ENCODE measurements at places on chromosomes 11 and 22.

DNA sequence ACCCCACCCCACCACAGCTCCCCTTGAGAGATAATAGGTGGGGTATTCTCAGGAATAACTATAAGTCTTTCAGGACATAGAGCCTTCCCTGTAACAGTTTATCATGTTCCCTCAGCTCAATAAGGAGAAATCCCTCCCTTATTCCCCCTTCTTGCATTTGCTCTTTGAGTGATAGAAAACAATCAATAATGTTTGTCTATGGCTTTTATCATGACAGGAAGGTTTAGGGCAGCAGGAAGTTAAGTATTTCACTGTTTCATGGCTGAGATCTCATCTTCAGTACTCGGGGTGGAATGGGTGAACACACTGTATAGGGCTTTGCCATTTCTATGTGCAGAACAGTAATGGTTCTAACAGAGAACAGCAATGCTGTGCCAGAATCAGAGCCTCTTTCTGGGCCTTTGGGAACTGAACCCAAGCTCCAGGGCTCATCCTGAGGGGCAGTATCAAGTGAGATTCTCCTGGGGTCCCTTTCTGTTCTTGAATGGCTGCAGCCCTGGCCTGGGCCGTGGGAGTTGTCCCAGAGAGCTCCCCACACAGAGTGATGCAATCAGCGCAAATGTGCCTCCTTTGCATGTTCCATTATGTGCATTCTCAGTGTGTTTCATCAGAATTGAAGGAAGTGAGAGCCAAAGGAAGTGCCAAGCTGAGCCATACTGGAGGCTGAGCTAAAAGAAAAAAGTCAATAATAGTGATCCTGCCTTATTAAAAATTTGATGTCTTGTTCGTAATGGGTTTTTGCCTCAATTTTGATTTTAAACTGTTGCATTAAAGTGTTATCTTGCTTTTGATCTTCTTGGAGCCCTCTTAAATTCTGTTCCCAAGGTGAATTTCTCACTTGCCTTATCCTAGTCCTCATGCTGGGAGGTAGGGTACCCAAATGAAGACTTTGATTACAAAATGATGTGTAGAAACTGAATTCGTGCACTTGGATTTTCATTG is 2.9 kb upstream of the CYP2R1 start:
- DNase-seq, result no peak

- DNase-seq, result no peak
Observed at GRCh38 chr22:43483669-43484068, 71.9 kb downstream of the MPPED1 start.

- no peak for DNase-seq
Observed at GRCh38 chr11:72229925-72230763, 5.6 kb downstream of the INPPL1 start.

DNA sequence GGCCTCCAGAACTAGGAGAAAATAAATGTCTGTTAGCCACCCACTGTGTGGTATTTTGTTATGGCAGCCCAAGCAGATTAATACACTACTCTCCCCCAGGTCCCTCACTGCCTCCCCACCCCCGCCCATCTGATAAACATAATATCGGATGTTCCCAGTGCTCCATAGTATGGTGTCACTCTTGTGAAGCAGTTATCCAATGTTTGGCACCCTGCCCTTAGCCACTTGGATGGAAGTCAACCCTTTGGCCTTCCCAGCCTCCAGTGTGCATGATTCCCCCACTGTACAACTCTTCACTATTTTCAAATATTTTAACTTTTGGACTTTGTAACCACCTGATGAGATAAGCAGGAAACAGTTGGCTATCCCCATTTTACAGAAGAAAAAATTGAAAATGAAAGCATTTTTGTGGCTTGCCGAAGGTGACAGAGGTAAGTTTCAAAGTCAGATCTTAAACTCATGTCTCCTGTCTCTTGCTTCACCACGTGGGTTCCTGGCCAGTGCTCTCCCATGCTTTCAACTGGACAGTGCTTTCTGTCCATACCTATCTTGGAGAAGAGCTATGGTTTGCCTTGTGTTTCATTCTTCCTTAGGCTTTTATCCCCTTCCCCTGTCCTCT is 53.2 kb downstream of the ALX4 start:
- no peak for DNase-seq

DNA sequence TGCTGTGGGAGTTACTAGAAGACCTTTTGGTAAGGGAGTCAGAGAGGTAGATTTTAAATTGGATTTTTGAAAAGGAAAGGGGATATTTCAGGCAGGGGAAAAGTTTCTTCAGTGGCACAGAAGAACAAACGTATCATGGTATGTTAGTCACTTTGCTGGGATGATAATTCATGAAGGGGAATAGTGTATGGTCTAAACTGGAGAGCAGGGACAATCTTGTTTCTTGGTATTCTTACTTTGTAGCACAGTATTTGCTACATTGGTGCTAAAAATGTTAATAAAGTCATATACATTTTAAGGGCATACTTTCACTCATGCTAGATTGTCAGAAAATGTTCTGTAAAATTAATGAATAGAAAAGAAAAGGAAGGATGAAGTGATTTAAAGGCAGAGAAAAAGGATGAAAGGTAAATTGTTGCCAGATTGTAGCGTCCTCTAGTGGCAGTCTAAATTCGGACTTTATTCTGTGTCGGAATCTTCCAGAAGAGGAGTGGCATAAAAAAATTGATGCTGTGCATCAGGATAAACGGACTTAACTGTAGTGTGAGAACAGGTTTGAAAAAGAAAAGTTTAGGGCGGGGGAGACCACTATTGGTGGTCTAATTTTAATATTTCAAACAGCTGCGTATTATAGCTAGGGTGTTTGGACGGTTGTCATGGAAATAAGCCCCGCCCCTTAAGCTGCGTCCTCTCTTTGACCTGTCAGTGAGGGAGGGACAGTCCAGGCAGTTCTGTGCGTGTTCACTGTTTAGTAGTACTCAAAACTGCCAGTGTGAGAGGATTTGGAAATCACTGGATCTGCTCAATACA is at the start of gene BCO2:
BCO2 (plus strand) TSS at position 724 of the 810 bp plus-strand sequence. CDS start 90 bp downstream, outside the sequence.
- peak; percentile 3 for DNase-seq

DNA sequence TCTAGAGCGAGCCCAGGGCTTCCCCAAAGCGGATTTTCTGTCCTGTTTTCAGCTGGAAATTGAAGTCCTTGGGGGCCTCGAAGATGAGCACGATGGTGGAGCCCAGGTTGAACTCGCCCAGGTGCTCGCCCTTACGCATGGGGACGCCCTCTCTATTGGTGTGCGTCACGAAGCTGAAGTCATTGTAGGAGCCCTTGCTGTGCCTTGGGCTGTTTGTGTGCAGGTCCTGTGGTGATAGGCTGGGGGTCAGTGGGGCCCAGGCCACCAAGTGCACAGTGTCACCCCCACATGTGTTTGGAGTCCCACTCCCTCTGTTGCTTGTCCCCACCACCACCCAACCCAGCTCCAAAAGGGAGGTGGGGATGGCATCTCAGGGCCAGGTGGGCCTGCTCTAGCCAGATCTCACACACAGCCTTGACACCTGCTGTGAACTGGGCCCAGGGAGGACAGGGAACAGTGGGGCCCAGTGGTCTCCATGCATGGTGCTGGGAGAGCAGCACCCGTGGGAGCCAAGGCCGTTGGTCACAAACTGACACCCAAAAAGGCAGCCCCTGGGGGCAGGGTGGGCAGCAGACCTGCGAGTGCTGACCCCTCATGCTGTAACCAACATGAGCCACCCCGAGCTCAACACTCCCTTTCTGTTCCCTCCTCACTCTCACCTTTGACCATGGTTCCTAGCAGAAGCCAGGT is 42.3 kb downstream of the PISD start:
- no peak for DNase-seq

DNA sequence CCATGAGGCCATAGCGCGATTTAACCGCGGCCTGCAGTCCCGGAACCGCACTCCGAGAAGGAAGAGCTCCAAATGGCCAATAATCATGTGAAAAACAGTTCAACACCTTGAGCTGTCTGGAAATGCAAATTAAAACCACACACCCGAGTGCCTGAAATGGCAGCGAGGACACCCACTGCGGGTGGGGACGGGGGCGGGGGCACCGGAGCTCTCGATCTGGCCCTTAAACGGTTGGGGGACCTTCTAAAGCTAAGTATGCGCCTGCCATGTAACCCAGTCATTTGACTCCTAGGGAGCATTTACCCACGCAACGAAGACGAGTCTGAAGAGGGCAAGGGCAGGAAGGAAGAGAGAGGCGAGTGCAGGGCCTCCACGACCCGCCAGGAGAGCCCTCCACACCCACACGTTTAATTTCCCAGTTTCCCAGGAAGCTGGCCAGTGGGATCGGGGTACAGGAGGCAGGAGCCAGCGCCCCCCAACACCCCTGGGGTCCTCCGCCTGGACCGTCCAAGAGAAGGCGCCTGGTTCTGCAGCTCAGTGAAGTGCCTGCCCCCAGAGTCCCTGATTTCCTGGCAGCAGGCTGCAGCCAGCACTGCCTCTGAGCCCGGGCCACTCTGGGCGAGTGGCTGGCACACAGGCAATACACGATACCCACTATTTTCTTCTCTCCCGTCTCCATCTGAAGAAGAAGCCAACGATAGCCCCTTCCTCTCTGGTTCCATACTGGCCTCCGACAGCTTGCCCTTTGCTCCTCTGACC is 1.7 kb downstream of the TTLL8 start:
- no peak for DNase-seq

GRCh38 chr11:86978247-86978646 is 23.1 kb upstream of the FZD4 start:
- DNase-seq, result no peak

GRCh38 chr11:72782081-72782920 is 11.5 kb downstream of the STARD10 start:
- no peak for DNase-seq

DNA sequence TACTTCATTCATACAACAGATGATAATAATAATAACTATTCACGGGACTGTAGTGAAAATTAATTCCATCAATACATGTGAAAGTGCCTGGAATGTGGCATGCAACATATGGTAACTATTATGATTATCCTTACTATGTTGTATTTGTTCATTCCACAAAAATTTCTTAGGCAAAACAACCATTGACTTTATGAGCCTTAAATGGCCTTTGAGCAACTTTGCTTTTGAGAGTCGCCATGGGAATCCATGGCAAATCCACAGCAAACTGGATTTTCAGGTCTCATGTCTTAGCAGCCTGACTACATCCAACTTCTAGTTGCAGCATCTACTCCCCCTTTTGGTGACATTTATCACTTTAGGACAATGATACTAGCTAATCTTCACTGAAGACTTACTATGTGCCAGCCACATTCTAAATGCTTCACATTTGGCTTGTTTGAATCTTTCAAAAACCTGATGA is 56.8 kb downstream of the SLC1A2 start:
- no peak for DNase-seq

DNA sequence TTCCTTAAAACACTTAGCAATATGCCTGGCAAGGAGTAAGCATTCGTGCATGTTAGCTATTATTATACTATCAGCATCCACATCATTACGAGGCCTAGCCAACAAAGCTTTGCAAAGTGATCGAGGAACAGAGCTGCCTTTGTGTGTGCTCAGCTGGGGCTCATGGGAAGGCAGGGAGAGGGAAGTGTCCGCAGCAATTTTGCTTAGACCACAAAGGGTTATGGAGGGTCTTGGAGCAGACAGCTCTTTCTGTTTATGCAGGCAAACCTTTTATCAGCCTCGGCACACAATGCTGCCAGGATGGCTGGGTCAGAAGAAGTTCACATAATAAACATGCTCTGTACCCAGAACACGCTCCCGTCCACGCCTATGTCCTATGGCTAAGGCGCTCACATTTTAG is 10.9 kb upstream of the DKK3 start:
- DNase-seq, result no peak

- no peak for DNase-seq
Observed at GRCh38 chr11:59284773-59285129, 72.0 kb upstream of the MPEG1 start.

DNA sequence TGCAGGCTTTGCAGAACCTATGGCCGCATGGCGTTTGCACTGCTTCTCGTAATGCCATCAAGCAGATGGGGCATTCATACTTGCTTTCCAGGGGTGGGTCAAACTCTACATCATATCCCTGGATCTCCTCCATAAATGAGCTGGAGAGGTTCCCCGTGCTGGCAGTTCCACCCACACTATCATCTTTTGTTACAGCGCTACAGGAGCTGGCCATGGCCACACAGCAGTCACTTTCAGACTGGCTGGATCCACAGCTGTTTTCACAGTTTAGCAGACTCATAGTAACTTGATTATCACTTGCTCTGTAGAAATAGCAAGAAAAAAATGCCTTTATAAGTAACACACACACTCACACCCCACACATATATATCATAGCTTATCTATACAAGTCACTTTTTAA is 8.8 kb downstream of the TRAF6 start:
- DNase-seq, result no peak

DNA sequence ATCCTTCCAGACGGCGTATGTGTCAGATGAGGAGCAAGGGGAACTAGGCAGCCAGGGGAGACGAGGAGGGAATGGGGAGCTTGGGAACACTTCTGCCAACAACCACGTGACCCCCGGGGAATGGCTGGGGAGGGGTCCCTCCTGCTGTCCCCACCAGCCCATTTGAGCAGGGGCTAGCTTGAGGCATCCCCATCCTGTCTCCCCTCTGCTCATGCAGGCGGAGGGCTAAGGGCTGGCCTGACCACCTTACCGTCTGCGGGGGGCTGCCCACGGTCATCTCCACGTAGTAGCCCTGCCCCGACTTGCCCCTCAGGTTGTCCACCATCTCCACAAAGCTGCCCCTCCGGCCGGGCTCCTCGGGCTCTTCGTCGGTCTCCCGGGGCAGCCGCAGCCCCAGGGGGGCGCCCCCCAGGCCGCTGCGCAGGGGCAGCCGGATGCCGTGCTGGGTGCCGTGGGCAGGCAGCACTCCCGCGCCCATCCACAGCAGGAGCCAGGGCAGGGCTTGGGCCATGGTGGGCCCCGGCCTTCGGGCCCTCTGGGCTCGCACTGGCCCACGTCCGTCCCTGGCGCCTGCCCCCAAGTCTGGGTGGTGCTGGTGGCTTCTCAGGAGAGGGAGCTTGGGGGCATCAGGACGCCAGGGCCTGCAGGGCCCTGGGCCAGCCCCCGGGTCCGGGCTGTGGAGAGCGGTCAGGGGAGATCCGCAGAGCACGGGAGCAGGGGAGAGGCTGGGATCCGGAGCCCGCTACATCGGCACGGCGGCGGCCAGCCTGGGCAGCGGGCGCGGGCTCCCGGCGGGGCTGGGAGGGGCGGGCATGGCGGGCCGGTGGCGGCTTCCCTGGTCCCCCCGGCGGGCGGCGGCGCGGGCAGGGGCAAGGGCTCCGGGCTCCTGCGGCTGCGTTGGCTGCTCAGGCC is 515 bp downstream of the BACE1 start:
- DNase-seq, result no peak

DNA sequence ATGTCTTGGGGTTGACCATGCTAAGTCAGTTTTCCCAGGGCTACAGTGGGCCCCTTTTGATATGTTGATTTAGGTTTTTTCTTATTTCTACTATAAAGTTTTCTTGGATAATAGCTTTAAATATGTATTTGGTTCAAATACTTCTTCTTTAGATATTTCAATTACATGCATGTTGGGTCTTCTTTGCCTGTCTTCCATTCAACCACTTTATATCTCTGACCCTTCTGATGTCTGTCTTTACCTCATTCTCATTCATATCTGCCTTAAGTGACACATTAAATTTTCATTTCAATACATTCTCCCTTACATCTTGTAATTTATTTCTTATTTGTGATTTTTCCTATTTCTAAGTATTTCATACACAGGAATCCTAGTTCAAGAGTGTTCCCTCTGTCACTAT is 10.5 kb downstream of the SLC36A4 start:
- no peak for DNase-seq

GRCh38 chr11:1896923-1897322 is 5.2 kb upstream of the PRR33 start:
- no peak for DNase-seq
